ENCODE measurements at places on chromosomes 2 and 18.

DNA sequence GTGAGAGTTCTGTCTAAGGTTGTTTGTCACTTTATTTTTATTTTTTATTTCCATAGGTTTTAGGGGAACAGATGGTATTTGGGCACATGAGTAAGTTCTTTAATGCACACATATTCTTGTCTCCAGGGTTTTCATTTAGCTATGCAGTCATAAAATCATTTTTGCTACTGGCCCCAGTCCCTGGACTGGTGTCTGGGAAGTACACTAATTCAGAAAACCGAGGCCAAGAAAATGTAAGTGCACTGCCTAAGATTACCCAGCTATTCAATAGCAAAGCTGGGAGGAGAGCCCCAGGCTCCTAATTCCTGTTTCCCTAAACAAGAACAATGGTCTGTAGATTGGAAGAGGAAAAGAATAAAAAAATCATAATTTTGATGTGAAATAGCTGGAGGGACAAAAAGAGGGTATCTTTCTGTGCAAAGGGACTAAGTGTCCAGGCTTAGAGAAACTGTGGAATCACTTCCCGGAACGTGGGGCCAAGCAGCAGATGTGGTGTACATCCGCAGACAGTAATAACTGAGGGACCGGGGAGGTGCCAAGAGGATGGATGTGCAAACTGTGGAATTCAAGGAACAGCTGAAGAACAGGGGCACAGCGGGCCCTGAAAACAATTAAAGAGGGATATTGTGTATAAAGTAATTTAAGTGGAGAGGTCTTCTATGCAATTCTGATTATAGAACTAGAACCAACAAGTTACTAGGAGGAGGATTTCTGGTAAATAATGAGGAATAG is 236.3 kb downstream of the ACKR3 start:
- no peak for DNase-seq

- DNase-seq, result no peak
Measured at GRCh38 chr18:13374468-13375301, 156.1 kb downstream of the LDLRAD4 start.

DNA sequence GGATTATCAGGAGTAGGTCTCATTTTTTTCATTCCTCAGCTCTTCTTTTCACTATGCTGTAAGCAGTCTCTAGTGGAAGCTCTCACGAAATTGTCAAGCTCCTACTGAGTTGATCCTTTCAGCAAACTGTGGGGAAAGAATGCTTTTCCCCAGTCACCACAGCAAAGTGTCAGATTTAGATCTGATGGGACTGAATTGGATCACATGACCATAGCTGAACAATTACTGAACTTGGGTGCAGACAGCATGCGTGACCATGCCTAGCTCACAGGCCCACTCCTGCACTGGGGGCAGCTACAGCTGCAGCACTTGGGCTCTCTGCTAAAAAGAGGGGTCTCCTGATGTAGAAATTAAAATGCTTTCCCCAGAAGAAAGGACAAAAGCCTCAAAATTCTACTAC is 3.1 kb downstream of the ARHGAP15 start:
- no peak for DNase-seq

DNA sequence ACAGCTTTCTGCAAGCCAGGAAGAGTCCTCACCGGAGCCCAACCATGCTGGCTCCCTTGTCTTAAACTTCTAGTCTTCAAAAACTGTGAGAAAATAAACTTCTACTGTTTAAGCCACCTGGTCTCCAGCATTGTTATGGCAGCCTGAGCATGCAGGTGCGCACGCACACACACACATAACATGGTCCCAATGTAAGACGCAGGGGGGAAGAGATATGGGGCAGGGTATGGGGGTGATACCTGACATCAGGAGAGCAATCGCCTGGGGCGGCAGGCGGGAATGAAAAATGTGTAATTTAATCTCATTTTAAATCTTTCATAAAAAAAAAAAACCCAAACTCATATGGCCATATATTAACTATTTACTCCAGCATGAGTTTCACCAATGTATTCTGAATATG is 18.0 kb downstream of the HJURP start:
- no peak for DNase-seq

DNA sequence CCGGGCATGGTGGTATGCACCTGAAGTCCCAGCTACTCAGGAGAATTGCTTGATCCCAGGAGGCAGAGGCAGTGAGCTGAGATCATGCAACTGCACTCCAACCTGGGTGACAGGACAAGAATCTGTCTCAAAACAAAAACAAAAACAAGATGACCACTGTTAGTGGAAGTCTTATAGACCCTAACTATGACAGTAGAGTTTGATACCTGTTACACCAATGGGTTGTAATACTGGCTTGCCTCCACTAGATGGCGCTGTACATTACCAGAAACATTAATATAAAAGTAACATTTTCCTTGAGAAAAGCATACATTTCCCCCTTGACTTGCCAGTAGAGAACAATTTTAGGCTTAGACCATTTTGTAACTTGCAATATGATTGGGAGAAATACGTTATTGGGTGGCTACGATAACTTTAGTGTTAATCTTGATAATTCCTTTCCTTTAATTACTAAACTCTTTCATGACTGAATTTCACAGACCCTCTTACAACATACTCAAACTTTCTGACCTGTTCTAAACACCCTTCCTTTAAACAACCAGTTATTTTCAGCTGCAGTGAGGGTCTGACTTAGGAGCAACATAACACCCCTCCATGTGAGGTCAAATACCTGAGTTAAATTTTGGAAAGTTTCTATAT is 19.5 kb downstream of the SLC25A52 start:
- no peak for DNase-seq

DNA sequence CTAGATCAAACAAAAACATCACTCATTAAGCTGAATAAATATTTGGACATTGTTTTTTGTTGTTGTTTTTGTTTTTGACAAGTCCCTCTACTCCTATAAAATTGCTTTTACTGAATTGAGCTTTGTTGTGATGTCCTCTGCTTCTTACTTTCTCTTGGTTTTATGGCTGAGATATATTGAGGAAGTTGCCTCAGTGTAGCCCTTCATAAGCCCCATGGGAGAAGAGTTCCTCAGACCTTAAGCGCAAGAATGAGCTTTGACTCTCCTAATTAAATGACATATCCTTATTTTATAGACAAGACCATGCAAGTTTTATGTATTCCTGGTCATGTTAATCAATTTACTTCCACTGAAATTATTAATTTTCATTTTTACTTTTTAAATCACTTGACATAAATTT is 54.9 kb downstream of the CERKL start:
- DNase-seq, result no peak

Measured in right forelimb (tissue), 1 donor.